ENCODE measurements at places on chromosomes 4 and X. TPM values are rescaled to one million over a fixed set of nuclear protein-coding genes. Genes with fewer than 3 reads are reported as not detected.

ARAP2 gene
- 66.0 TPM for total RNA-seq

TBC1D9 gene
- 27.7 TPM for total RNA-seq

TLR8 gene
- not detected for total RNA-seq

SPACA5 gene
- total RNA-seq: not detected

OTUD6A gene
- total RNA-seq: not detected

STARD8 gene
- 0.07 TPM for total RNA-seq

PWWP3B gene
- 0.43 TPM for total RNA-seq

MND1 gene
- 1.7 TPM for total RNA-seq

DUSP21 gene
- not detected for total RNA-seq

BEX1 gene
- not detected for total RNA-seq

HTT gene
- total RNA-seq: 59.5 TPM

XAGE3 gene
- not detected for total RNA-seq

CACNA1F gene
- 0.07 TPM for total RNA-seq

UGDH gene
- total RNA-seq: 59.6 TPM

VCX gene
- not detected for total RNA-seq

AMTN gene
- total RNA-seq: 1.3 TPM

RAB41 gene
- total RNA-seq: not detected

CYLC1 gene
- not detected for total RNA-seq

SMIM31 gene
- not detected for total RNA-seq

ASMT gene
- total RNA-seq: not detected

TRMT44 gene
- 21.4 TPM for total RNA-seq

DSPP gene
- total RNA-seq: not detected

GSX2 gene
- total RNA-seq: not detected

HTR2C gene
- total RNA-seq: not detected

TADA2B gene
- 19.1 TPM for total RNA-seq

SNX12 gene
- 77.9 TPM for total RNA-seq

AWAT2 gene
- not detected for total RNA-seq

TLR3 gene
- 7.5 TPM for total RNA-seq

MAP7D2 gene
- total RNA-seq: 0.64 TPM

UGT2B17 gene
- total RNA-seq: under 0.01 TPM

ARSH gene
- total RNA-seq: not detected

CT47B1 gene
- total RNA-seq: not detected

TBX22 gene
- not detected for total RNA-seq

ERAS gene
- not detected for total RNA-seq

HPGDS gene
- total RNA-seq: not detected

PRR32 gene
- total RNA-seq: not detected

ATP2B3 gene
- not detected for total RNA-seq

TEC gene
- total RNA-seq: 1.6 TPM

VCX2 gene
- total RNA-seq: not detected

IL2 gene
- not detected for total RNA-seq

BRS3 gene
- total RNA-seq: not detected
